ENCODE measurements at places on chromosomes 3 and 15. TPM values are rescaled to one million over a fixed set of nuclear protein-coding genes. Genes with fewer than 3 reads are reported as not detected.

- no peak for DNase-seq
- H3K27me3 ChIP-seq = no peaks in the 10 kb centered on the region
- peaks cover 15% of the 10 kb centered on the region for H3K4me1 ChIP-seq
- H3K36me3 ChIP-seq = no peaks in the 10 kb centered on the region
- H3K27ac ChIP-seq = no peak overlapping the region
- H3K4me3 ChIP-seq = no peak overlapping the region
These were observed 194.2 kb downstream of the UACA start for GRCh38 chr15:70569091-70569713.

DNA sequence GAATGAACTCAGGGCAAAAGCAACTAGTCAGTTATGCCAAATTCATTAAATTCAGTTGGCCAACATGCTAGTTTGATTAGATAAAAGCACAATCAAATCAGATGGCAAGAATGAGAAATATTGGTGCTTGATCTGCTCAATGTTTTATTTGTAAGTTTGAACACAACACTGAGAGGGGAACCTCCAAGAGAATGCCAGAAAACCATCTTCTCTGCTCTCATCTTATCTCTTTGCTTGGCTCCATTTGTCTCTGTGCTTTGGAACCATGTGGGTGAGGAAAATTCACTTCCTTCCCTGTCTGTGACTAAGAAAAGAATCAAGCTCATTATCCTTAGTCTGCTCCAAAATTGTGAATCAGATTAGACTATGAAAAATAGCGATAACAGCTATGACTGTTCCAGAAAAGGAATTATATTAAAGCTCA, 43.6 kb upstream of the DCBLD2 start:
- DNase-seq = no peak
- no peaks in the 10 kb centered on the region for H3K36me3 ChIP-seq
- H3K4me1 ChIP-seq = no peaks in the 10 kb centered on the region
- no peak overlapping the region for H3K27ac ChIP-seq
- peaks cover 3% of the 10 kb centered on the region for H3K27me3 ChIP-seq
- no peak overlapping the region for H3K4me3 ChIP-seq

DNA sequence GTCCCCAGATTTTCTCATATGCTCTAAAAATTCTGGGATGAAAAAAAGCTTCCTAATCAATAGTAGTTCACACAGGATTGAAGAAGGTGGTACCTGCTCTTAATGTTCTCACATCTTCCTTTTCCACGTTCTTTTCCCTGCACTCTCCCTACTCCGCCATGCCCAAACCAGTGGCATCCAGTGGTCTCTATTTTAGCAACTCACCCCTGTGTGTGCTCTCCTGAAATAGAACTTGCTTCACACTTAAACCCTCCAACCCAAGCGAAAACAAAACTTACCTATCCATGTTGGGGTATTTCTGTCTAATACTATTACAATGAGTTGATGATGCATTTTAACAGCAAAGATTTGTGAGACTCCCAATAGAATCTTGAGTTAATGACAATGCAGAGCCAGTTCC, 148.8 kb downstream of the PLD1 start:
- peaks cover 14% of the 10 kb centered on the region for H3K27me3 ChIP-seq
- H3K4me3 ChIP-seq = no peak overlapping the region
- no peaks in the 10 kb centered on the region for H3K4me1 ChIP-seq
- no peaks in the 10 kb centered on the region for H3K36me3 ChIP-seq
- DNase-seq = no peak
- H3K27ac ChIP-seq = no peak overlapping the region

Gene GOLGA8T
- not detected for total RNA-seq

Gene FILIP1L
- not detected for total RNA-seq

All from activated CD4-positive, alpha-beta T cell treated with anti-CD3 and anti-CD28 coated beads for 36 hours (primary cell).